Muscle of arm (tissue), 14 donors: ENCODE measurements at places on chromosomes 2 and 18. TPM values are rescaled to one million over a fixed set of nuclear protein-coding genes. Genes with fewer than 3 reads are reported as not detected.

MDH1B gene
- polyA plus RNA-seq: 0.22 TPM

PLA2R1 gene
- polyA plus RNA-seq: 1.7 TPM

SERPINB4 gene
- not detected for polyA plus RNA-seq

STK39 gene
- 15.5 TPM for polyA plus RNA-seq

TMEM37 gene
- 4.8 TPM for polyA plus RNA-seq

DPP10 gene
- polyA plus RNA-seq: not detected

PXDN gene
- 130 TPM for polyA plus RNA-seq

CCDC68 gene
- polyA plus RNA-seq: 1.2 TPM

KCTD1 gene
- 8.0 TPM for polyA plus RNA-seq

CYS1 gene
- 10.6 TPM for polyA plus RNA-seq

GLI2 gene
- 15.7 TPM for polyA plus RNA-seq

RBKS gene
- polyA plus RNA-seq: 1.3 TPM

DUSP19 gene
- polyA plus RNA-seq: 6.9 TPM

GAD1 gene
- polyA plus RNA-seq: 0.59 TPM

PLCD4 gene
- 66.1 TPM for polyA plus RNA-seq

FLACC1 gene
- 2.8 TPM for polyA plus RNA-seq

PDE11A gene
- polyA plus RNA-seq: 0.58 TPM

UGT1A5 gene
- not detected for polyA plus RNA-seq

GALR1 gene
- 0.07 TPM for polyA plus RNA-seq

RAB17 gene
- 1.1 TPM for polyA plus RNA-seq

HRH4 gene
- polyA plus RNA-seq: not detected

GKN2 gene
- polyA plus RNA-seq: not detected

ABCG5 gene
- polyA plus RNA-seq: not detected

DSG4 gene
- not detected for polyA plus RNA-seq

CDKL4 gene
- polyA plus RNA-seq: 0.18 TPM

KATNAL2 gene
- 7.4 TPM for polyA plus RNA-seq

EMILIN1 gene
- polyA plus RNA-seq: 72.3 TPM

RGPD4 gene
- polyA plus RNA-seq: not detected

LRP1B gene
- 2.1 TPM for polyA plus RNA-seq

PFN4 gene
- polyA plus RNA-seq: 2.0 TPM

CCDC142 gene
- polyA plus RNA-seq: 7.5 TPM

STON1 gene
- 11.9 TPM for polyA plus RNA-seq

DIS3L2 gene
- polyA plus RNA-seq: 19.7 TPM

CRYGC gene
- not detected for polyA plus RNA-seq

LTBP1 gene
- 95.4 TPM for polyA plus RNA-seq

FKBP7 gene
- not detected for polyA plus RNA-seq

C2orf78 gene
- not detected for polyA plus RNA-seq

IL1RN gene
- polyA plus RNA-seq: 0.92 TPM

GPBAR1 gene
- 2.9 TPM for polyA plus RNA-seq

ANKRD30B gene
- not detected for polyA plus RNA-seq

FOXI3 gene
- polyA plus RNA-seq: not detected

NCK2 gene
- polyA plus RNA-seq: 83.0 TPM

CCDC148 gene
- polyA plus RNA-seq: 0.26 TPM

ROCK2 gene
- 440 TPM for polyA plus RNA-seq

IFT172 gene
- 18.2 TPM for polyA plus RNA-seq

TUBA3E gene
- not detected for polyA plus RNA-seq

IL18R1 gene
- polyA plus RNA-seq: 0.46 TPM

LRRTM1 gene
- polyA plus RNA-seq: 0.64 TPM

AQP4 gene
- polyA plus RNA-seq: 0.32 TPM

FBLN7 gene
- polyA plus RNA-seq: 9.5 TPM
